Stimulated activated memory B cell treated with anti-CD40 and anti-IgM and Interleukin-4, amounts not matched to agents 10 μg/mL and 1 μg/mL and 100 μg/mL, for 72 hours (primary cell): ENCODE measurements at places on chromosomes 16 and 17.
A peak's percentile ranks its signal among the peaks of the same experiment; 100 is the strongest.

GRCh38 chr16:89443727-89444084 is 46.7 kb downstream of the ANKRD11 start:
- ATAC-seq: no peak
- H3K27ac ChIP-seq: no peak overlapping the region
- no peak overlapping the region for H3K4me3 ChIP-seq
- H3K36me3 ChIP-seq: peaks cover 17% of the 10 kb centered on the region

- no peaks in the 10 kb centered on the region for H3K27me3 ChIP-seq
- peaks cover 56% of the 10 kb centered on the region for H3K36me3 ChIP-seq
- H3K4me3 ChIP-seq: no peak overlapping the region
Observed at GRCh38 chr17:17812211-17813054, 24.4 kb downstream of the SREBF1 start.

DNA sequence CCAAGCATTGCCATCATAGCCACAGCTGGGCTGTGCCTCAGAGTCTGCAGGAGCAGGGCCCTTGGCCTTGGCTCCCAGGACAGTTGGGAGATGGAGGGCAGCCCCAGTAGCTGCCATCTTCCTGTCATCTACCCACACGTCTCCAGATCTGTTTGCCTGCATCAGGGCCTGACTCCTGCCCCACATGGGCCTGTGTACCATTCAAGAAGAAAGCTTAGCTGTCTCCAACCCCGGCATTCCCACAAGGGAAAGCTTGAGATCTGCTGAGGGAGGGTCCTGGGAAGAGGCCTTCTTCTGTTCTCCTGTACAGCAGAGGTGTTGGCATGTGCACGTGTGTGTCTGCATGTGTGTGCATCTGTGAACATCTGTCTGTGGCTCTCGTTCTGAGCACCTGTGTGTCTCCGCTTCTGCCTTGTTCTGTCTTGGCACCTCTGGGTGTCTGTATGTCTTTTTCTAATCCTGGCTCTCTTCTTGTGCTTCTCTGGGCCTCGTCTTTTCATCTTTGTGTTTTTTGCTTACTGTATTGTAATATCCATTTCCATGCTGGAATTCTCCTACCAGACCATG is 122.2 kb downstream of the MRM1 start:
- no peak overlapping the region for H3K4me3 ChIP-seq
- peaks cover 37% of the 10 kb centered on the region for H3K4me1 ChIP-seq
- H3K27ac ChIP-seq: peak overlapping the region; percentile 4

DNA sequence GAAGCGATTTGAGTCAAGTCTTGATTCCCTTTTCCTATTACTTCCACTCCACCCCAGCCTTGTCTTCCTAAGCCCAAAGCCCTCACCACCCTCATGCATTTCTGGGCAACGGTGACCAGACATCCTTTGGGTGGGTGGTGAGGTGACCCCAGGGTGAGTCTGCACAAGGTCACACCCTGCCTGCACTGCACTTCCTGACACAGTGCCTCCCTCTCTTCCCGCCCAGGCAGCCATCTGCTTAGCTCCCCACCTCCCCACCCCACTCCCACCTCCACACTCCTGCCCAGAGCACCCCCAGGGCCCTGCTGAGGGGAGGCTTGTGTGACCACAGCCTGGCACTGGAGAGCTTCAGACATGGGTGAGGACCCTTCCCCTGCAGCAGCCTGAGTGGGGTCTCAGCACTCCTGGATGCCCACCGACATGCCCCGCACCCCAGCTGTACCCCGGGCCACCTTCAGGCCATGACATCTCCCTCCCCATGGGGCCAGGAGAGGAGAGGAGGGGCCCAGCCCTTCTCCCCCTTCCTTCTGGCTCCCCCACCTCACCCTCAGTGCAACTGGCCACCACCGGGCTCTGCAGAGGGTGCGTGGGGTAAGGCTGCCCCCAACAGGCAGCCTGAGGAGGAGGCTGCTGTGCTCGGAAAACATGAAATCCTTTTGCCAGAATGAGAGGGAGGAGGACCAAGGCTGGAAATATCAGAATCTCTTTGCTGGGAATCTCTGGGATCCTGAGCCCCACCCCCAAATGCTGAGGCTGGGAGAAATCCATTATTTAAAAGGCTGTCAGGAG is 68.6 kb downstream of the CCT6B start:
- H3K4me1 ChIP-seq: no peaks in the 10 kb centered on the region
- H3K27ac ChIP-seq: no peak overlapping the region
- H3K36me3 ChIP-seq: no peaks in the 10 kb centered on the region
- ATAC-seq: no peak
- peaks cover 73% of the 10 kb centered on the region for H3K27me3 ChIP-seq
- H3K4me3 ChIP-seq: no peak overlapping the region

GRCh38 chr16:55037046-55037445 is 106.4 kb downstream of the IRX5 start:
- peaks cover 8% of the 10 kb centered on the region for H3K27me3 ChIP-seq
- no peaks in the 10 kb centered on the region for H3K4me1 ChIP-seq
- no peak overlapping the region for H3K4me3 ChIP-seq
- ATAC-seq: no peak

GRCh38 chr17:32684087-32684958 is 192.6 kb downstream of the MYO1D start:
- H3K27me3 ChIP-seq: no peaks in the 10 kb centered on the region
- H3K4me3 ChIP-seq: no peak overlapping the region
- ATAC-seq: no peak
- H3K27ac ChIP-seq: no peak overlapping the region

- ATAC-seq: no peak
- H3K4me1 ChIP-seq: no peaks in the 10 kb centered on the region
- no peak overlapping the region for H3K4me3 ChIP-seq
- H3K36me3 ChIP-seq: no peaks in the 10 kb centered on the region
Observed at GRCh38 chr17:66569572-66569971, 265.3 kb upstream of the CACNG5 start.

- no peaks in the 10 kb centered on the region for H3K27me3 ChIP-seq
- no peak overlapping the region for H3K27ac ChIP-seq
- H3K4me3 ChIP-seq: no peak overlapping the region
- ATAC-seq: no peak
- peaks cover 50% of the 10 kb centered on the region for H3K36me3 ChIP-seq
- H3K4me1 ChIP-seq: no peaks in the 10 kb centered on the region
Observed at GRCh38 chr16:4388271-4389021, 16.8 kb downstream of the VASN start.

- no peaks in the 10 kb centered on the region for H3K36me3 ChIP-seq
- peaks cover 4% of the 10 kb centered on the region for H3K4me1 ChIP-seq
- no peak overlapping the region for H3K4me3 ChIP-seq
- no peak overlapping the region for H3K27ac ChIP-seq
- H3K27me3 ChIP-seq: no peaks in the 10 kb centered on the region
- ATAC-seq: no peak
Observed at GRCh38 chr16:85544668-85545067, 68.5 kb upstream of the GSE1 start.

DNA sequence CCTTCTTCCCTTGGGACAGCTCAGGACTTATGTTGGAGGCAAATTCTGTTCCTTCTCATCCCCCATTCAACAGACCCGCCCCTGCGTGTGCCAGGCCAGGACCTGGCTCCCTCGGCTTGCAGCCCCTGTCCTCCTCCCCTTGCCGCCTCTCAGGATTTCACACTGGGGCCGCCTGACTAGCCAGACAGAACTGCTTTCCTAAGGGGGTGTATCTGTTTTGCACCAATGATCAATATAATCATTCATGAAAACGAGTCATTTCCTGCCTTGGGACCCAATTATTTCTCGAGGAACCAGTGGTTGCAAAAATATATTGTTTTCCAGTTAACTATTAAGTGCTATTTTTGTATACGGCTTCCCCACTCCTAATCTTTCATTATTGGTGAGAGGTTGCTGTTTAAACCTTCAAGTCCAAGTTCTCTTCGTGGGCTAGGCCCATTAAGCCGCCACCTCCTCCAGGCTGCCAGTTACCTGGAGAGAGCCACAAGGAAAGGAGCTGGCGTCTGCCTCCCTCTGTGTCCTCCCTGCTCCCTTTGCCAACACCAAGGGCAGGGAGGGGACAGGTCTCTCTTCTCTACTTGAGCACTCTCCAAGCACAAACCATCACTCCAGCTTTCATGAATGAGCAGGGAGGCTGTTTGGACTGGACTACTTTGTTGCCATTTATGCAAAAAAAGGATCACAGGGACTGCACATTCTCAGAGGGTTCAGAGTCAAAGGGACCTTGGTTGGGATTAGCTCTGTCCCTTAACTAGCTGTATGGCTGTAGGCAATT is 8.9 kb downstream of the DCAKD start:
- H3K4me3 ChIP-seq: no peak overlapping the region
- H3K36me3 ChIP-seq: peaks cover 9% of the 10 kb centered on the region
- H3K4me1 ChIP-seq: peaks cover 58% of the 10 kb centered on the region
- no peak for ATAC-seq
- H3K27ac ChIP-seq: no peak overlapping the region

GRCh38 chr17:77874303-77875050 is 84.0 kb upstream of the TNRC6C start:
- peaks cover 5% of the 10 kb centered on the region for H3K36me3 ChIP-seq
- ATAC-seq: no peak
- peaks cover 11% of the 10 kb centered on the region for H3K27me3 ChIP-seq
- no peak overlapping the region for H3K27ac ChIP-seq
- peaks cover 52% of the 10 kb centered on the region for H3K4me1 ChIP-seq

DNA sequence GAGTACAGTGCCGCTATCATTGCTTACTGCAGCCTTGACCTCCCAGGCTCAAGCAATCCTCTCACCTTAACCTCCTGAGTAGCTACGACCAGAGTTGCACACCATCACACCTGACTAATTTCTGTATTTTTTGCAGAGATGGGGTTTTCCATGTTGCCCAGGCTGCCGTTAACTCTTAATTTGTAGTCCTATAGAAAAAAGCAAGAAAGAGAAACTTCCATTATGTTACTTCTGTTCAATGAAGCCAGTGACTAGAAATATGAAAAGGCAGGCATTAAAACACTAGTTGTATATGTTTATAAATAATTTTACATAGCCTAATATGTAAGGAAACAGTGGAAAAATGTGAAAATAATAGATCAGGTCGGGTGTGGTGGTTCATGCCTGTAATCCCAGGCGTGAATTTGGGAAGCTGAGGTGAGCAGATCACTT is 9.7 kb downstream of the RAD51C start:
- peaks cover 24% of the 10 kb centered on the region for H3K4me1 ChIP-seq
- H3K36me3 ChIP-seq: peaks cover 38% of the 10 kb centered on the region
- peak overlapping the region; percentile 42 for H3K27ac ChIP-seq
- ATAC-seq: peak; percentile 71

GRCh38 chr17:42027961-42028790 is 8.3 kb downstream of the NKIRAS2 start:
- no peak for ATAC-seq
- peaks cover 12% of the 10 kb centered on the region for H3K27me3 ChIP-seq
- H3K27ac ChIP-seq: no peak overlapping the region
- H3K4me3 ChIP-seq: no peak overlapping the region
- H3K36me3 ChIP-seq: peaks cover 22% of the 10 kb centered on the region

GRCh38 chr17:83196366-83196765 is 117.0 kb downstream of the METRNL start:
- H3K4me3 ChIP-seq: no peak overlapping the region
- H3K27me3 ChIP-seq: no peaks in the 10 kb centered on the region
- H3K4me1 ChIP-seq: peaks cover 44% of the 10 kb centered on the region

- no peak overlapping the region for H3K4me3 ChIP-seq
- H3K4me1 ChIP-seq: no peaks in the 10 kb centered on the region
- no peaks in the 10 kb centered on the region for H3K36me3 ChIP-seq
- H3K27ac ChIP-seq: no peak overlapping the region
- no peak for ATAC-seq
- H3K27me3 ChIP-seq: peaks cover 38% of the 10 kb centered on the region
Observed at GRCh38 chr17:51500454-51500853, 240.1 kb downstream of the UTP18 start.

DNA sequence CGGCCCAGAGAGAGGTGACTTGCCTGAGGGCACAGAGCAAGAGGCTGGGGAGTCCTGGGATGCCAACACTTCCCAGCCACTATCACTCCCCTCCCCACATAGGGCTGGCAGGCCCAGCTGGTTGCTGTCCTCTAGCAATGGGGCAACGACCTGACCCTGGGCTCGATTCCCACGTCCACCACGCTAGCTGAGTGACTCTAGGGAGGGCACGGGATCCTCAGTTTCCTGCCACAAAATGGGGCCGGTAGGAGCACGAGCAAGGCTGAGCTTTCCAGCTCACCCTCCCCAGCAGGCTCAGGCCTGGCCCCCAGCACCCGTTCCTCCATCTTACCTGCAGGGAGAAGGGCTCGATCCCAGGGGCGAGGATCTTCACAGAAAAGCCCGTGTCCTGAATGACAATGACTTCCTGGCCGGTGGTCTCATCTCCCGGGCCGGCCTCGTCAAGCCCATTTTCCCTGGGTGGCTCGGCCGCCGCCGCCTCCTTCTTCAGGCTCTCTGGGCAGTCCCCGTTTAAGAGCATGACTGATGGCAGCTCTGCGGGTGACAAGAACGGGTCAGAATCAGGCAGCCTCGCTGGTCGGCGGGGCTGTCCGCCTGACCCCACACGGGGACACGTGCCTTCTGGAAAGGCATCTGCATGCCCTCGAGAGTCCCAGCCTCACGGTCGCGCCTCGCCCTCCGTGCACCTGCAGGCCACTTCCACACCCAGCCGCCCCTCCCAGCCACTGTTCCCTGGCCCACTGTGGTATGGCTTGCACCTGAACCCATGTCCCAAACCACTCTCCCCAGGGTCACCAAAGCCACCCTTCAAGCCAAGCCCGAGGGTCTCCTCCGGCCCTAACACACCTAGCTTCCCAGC is 7.3 kb downstream of the CLUH start:
- peaks cover 45% of the 10 kb centered on the region for H3K36me3 ChIP-seq
- no peak overlapping the region for H3K4me3 ChIP-seq
- H3K27ac ChIP-seq: peak overlapping the region; percentile 63
- H3K27me3 ChIP-seq: no peaks in the 10 kb centered on the region
- no peak for ATAC-seq
- H3K4me1 ChIP-seq: peaks cover 40% of the 10 kb centered on the region

DNA sequence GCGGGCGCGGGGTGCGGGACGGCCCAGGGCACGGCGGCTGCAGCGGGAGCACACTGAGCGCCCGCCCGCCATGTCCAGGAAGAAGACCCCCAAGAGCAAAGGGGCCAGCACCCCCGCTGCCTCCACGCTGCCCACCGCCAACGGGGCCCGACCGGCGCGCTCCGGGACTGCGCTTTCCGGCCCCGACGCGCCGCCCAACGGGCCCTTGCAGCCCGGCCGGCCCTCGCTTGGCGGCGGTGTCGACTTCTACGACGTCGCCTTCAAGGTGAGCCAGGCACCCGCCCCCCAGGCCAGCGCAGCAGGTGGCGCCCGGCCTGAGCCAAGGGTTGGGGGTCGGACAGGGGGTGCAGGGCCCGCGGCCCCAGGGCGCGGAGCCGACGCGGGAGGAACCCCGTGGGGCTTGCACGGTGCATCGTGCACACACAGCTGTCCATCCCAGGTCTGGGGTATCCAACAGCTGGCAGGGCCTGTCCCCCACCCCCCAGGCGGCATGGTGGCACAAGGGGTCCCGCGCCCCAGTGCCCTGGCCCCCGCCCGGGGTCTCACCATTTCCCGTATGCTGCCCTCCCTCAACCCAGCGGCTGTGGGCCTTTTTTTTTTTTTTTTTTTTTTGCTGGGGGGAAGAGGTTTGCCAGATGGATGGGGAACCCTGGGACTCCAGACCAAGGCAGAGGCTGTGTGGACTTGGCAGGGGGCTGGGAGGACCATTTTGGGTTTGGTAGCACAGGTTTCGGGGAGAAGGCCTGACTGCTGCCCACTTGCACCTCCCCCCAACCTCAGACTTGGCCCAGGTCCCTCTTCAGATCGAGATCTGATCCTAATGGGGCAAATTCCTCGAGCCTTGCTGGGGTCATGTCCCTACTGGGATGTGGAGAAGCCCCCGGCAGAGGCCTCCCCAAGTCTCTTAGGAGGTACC is 547 bp downstream of the RAB26 start:
- H3K27ac ChIP-seq: peak overlapping the region; percentile 25
- no peaks in the 10 kb centered on the region for H3K27me3 ChIP-seq
- ATAC-seq: peak; percentile 1
- peak overlapping the region; percentile 62 for H3K4me3 ChIP-seq

- no peak overlapping the region for H3K4me3 ChIP-seq
- H3K36me3 ChIP-seq: no peaks in the 10 kb centered on the region
- no peak for ATAC-seq
- peaks cover 60% of the 10 kb centered on the region for H3K27me3 ChIP-seq
- H3K4me1 ChIP-seq: peaks cover 9% of the 10 kb centered on the region
Observed at GRCh38 chr17:50820651-50821050, 14.7 kb upstream of the WFIKKN2 start.
